RPMI7951 (cell line): ENCODE measurements at places on chromosomes 3 and 15. TPM values are rescaled to one million over a fixed set of nuclear protein-coding genes. Genes with fewer than 3 reads are reported as not detected.

- DNase-seq: peak; percentile 5
Measured at GRCh38 chr3:144031938-144032337, 60.3 kb downstream of the DIPK2A start.

Gene PIGZ
- total RNA-seq: 2.8 and 4.5 TPM in 2 replicates

Gene CFAP100
- not detected in 2 replicates for total RNA-seq

Gene STRIT1
- not detected in 2 replicates for total RNA-seq
